ENCODE measurements at places on chromosomes 12 and 14.

- DNase-seq: no peak
Measured at GRCh38 chr12:27653661-27654060, 42.6 kb upstream of the REP15 start.

GRCh38 chr12:127620735-127621355, 646.1 kb upstream of the TMEM132C start:
- DNase-seq: no peak

DNA sequence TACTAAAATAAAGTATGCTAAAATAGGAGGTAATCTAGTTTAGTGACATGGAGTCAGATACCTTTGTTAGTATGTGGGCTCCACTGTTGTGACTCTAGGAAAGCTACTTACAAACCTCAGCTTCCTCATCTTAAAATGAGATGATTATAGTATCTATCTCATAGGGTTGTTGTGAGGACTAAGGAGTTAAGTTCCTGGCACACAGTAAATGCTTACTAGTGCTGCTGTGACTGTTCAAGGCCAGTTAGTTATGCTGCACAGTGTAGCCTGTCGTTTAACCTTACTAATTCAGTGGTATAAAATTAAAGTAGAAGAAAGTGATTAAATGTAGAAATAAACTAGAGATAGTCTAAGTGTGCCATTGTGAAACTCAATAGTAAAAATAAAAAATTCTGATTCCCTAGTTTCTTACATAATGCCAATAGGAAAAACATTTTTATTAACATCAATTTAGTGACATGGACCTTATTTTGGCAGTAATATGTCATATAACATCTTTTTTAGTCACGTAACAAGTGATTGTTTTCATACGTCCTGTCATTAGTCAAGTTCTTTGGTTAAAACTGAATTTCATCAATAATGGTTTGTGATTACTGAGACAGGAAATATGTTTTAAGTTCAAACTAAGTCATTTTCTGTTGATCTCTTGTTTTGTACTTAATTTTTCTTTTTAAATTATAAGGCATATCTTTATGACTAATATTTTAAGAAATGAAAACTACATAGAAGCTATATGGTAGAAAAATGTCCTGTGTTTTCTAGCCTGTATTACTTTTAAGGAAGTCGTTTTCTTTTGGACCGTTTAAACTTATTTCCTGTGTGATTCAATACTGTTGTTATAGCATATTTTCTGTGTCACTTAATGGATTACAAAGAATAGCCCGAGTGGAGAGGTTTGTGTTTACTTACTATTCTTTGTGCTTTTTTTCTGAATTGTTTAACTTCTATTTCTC, 74.0 kb downstream of the PCNX1 start:
- DNase-seq: no peak

GRCh38 chr12:5085896-5086295, 42.2 kb downstream of the KCNA5 start:
- no peak for DNase-seq

DNA sequence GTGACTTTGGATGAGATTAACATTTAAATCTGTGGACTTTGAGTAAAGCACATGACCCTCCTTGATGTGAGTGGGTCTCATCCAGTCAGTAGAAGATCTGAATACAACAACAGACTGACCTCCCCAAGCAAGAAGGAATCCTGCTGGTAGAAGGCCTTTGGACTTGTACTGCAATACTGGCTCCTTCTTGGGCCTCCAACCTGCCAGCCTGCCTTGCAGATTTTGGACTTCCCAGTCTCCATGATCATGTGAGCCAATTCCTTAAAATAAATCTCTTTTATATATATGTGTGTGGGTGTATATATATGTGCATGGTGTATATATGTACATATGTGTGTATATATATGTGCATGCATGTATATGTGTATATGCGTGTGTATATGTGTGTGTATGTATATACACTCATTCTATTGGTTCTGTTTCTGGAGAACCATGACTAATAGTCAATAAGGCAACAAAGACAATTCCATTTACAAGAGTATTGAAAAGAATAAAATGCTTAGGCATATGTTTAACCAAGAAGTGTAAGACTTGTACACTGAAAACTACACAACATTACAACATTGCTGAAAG, 183.8 kb downstream of the STXBP6 start:
- no peak for DNase-seq
